ENCODE measurements at places on chromosomes 7 and 10. TPM values are rescaled to one million over a fixed set of nuclear protein-coding genes. Genes with fewer than 3 reads are reported as not detected.

- no peak for DNase-seq
These were observed 32.6 kb downstream of the CDH23 start for GRCh38 chr10:71429304-71429703.

GRCh38 chr7:28942168-28942567 lies 16.0 kb downstream of the TRIL start:
- no peak for DNase-seq

GRCh38 chr7:74439541-74439940 lies 14.2 kb upstream of the GTF2IRD1 start:
- DNase-seq = no peak

GRCh38 chr7:17013204-17013603 lies 131.4 kb upstream of the AGR3 start:
- no peak for DNase-seq

GRCh38 chr7:30844483-30844874 lies 67.2 kb upstream of the AQP1 start:
- DNase-seq = no peak

DNA sequence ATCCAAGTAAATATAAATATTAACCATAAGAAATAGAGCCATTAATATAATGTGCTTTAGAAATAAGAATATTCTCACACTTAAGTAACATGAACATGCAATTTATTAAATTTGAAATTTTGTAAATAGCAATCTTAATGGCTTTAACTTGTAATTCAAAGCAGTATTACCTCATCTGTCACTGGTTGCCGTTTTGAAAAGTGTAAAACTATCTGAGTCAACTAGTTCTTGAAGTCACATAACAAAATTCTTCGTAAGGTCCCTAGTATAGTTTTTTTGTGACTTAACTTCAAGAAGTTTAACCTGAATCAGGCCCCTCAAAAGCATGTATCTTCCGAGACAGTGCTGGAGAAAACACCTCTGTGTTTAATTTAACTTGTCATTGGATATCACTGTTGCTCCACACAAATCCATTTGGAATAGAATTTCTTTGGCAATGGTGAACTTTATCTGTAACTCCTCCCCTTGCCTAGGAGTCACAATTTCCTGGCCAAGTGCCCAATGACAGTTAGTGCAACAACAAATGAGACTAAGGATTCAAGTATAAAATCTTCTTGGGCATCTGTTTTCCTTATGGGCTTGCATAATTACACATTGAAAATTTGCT lies 47.1 kb downstream of the NT5C2 start:
- DNase-seq = no peak

GRCh38 chr7:80622541-80622940 lies 15.9 kb upstream of the CD36 start:
- DNase-seq = no peak

- no peak for DNase-seq
These were observed 37.8 kb downstream of the SRPK2 start for GRCh38 chr7:105350906-105351305.

- DNase-seq = no peak
These were observed 33.3 kb upstream of the FGFR2 start for GRCh38 chr10:121631365-121632029.

DNA sequence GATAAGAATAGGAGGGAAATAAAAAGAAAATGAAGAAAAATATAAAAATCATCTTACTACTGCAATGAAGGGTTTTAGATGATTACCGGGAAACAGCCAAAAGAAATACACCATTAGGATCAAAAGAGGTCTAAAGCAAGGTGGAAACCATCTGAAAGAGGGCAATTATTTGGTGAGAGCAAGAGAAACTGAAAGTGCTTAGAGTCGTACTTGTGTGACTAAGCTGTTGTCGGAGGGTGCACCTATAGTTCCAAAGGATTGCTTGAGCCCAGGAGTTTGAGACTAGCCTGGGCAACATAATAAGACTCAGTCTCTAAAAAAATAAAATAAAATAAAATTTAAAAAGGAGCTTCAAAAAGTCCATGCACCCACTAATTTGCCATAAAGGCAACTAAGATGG lies 169.5 kb downstream of the DKK1 start:
- no peak for DNase-seq

- DNase-seq = no peak
These were observed 13.0 kb downstream of the ANTXRL start for GRCh38 chr10:46299536-46300369.

DNA sequence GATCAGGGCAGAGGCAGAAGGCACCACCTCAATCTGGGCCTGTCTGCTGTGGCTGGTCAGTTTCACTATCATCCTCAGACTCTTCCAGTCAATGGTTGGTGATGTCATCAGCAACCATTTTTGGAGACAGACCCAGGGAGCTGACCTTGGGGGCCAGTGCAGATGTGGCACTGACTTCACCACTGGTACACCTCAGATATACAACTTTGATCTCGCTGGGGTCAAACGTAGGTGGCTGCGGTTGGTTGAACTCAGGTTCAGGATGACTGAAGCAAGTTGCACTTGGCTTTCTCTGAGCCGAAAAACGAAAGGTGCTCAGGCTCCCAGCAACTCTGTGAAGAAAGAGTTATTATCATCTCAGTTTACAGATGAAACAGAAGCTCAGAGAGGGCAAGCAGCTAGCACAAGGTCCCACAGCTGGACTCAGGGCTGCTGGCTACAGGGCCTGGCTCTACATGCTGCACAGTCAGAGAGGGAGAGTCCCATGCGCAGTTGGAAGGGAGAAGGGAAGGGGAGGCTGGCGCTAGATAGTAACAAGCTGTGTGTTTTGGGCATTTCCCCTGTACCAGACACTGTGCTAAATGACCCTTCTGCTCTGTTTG lies 27.2 kb downstream of the ANKRD16 start:
- DNase-seq = no peak

DNA sequence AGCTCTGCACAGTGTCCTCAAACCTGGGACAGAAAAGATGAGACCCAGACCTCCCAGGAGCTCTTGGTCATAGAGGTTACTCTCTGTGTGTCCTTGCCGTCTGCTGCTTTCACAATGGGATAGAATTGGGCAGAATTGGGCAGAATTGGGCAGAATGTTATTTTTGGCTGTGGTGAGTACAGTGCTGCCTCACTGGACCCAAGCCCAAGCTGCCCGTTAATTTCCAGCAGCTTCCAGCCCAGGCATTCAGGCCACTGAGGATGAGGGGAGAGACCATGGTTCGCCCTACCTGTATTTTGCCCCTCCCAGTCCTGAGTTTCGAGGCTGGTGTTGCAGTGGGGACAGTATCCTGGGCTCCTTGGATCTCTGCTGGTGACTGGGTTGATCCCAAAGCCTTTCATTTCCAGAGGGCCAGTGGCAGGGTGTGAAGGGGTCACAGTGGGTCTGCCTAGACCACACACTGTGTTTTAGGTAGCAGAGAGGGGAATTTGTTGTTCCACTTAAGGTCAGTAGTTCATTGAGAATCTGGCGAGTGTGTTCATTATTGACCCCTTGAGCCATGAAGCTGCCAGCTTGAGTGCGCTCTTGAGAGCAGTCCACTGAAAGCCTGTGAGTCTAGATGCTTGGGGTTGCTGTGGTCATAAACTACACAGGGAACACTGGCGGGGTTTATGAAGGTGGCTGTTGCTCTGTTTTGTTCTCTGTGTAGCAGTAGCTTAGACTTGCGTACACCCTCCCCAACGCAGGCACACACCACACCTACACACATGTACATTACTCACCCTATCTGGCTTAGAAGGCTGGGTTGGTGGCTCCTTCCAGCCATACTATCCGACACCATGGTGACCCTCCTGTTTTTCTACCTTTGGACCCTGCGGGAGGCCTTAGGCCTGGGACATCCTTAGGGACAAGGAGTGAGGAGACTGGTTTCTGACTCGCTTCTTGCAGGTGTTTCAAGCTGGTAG lies 23.5 kb downstream of the NACAD start:
- DNase-seq = peak; percentile 47

DNA sequence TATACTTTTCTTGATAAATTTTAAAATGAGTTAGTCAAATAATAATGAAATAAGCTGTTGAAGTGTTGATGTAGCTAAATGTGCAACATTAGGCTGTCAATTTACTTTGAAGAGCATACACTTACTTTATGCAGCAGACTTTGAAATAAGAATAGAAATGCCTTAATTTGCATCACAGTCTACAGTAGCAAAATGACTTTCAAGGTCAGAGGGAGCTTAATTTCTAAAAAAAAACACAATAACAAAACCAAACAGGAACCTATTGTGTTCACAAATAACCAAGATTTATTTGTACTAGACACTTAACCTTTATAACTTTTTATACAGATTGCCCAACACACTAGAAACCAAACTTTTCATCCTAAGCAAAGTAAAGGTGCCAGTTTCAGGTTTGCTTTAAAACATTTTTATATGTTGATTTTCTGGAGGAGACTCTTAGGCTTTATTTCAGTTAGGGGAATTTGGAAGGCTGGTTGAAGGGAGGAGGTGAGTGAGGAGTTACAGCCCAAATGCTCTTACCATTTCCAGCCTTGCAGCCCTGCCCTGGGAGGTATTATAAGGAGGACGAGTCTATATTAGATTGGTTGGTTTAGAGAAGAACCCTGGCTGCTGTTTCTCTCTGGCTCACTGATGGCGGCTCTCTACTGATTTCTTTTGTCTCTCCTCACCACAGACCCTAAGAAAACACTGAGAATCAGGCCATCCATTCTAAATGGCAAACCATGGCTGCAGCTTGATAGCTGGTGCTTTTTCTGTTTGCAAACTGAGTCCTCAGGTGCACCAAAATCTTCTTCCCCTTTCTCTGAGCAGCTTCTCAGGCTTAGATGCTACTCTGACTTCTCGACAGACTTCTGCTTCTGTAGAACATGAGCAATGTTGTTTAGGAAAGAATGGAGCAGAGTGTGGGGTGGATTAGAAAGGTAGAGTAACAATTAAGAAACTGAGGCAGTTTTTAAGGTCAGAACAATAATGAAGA lies 55.2 kb upstream of the RPA3 start:
- no peak for DNase-seq

- no peak for DNase-seq
These were observed 63.8 kb downstream of the ATAD1 start for GRCh38 chr10:87753995-87754866.

GRCh38 chr7:107630342-107630741 lies 30.3 kb upstream of the SLC26A4 start:
- DNase-seq = no peak

- DNase-seq = no peak
These were observed 511 bp upstream of the NRP1 start for GRCh38 chr10:33334805-33335550.

GRCh38 chr10:1540144-1540543 lies 197.2 kb downstream of the ADARB2 start:
- DNase-seq = no peak

DNA sequence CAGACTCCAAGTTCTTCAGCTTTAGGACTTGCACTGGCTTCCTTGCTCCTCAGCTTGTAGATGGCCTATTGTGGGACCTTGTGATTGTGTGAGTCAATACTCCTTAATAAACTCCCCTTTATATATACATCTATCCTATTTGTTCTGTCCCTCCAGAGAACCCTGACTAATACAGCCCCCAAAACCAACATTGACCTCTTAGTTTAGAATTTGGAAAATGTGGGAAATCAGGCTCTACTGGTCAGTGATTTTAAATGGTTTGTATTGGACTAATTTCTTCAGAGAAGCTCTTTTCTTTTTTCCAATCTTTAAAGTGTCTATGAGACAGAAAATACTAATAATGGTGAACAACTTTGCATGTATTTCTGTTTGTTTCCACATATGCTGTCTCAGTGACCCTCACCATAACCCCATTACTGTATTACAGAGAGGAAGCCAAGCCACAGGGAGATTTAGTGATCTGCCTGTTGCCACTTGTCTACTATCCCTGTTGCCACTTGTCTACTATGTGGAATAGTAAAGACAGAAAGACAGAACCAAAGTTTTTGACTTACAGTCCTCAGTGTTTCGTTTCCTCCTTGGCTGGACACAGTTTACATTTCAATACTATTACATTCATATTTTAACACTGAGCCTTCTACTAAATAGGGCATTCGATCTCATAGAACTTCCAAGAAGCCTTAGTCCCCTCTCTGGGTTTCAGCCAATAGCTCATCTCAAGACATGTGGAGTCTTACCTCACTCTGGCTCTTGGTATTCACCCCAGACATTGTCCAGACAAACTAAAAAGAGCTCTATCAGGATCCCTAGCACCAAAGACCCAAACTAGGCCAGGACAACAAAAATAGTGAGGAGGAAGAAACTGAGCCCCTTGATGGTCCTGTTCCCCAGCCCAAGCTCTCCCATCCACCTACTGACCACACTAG lies 121.0 kb downstream of the AKR1D1 start:
- DNase-seq = no peak

DNA sequence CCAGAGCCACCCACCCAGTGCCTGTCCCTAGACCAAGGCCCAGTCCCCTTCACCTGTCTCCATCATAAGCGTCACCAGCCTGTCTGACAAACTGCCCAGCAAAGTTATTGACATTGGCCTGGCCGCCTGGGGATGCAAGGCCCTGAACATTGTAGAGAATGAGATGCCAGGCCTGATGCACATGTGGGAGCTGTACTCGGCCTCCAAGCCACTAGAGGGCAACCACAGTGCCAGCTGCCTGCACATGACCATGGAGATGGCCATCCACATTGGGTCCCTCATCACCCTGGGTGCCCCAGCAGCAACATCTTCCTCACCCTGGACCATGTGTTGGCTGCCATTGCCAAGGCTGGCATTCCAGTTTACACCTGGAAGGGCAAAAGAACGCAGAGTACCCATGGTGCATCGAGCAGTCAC lies 63.7 kb upstream of the ANTXRL start:
- no peak for DNase-seq

GRCh38 chr7:95871075-95871848 lies 98.9 kb downstream of the DYNC1I1 start:
- peak; percentile 65 for DNase-seq

GRCh38 chr10:9681655-9682054 lies 1336.0 kb upstream of the CELF2 start:
- DNase-seq = no peak

DNA sequence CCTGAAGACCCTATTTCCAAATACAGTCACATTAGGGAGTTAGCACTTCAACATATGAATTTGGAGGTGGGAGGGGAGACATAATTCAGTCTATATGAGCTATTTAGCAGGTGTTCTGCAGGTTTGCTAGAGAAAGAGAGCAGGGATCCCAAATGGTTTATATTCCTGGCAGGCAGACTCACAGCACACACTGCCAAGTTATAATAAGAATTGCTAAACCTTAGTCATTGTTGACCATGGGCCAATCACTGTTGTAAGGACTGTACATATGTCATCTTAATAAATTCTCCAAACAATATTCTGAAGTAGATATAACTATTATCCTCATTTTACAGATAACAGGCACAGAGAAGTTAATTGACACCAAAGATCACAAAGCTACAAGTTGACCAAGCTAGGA lies 1.5 kb upstream of the CCDC3 start:
- DNase-seq = no peak

GRCh38 chr10:58436071-58436470 lies 50.9 kb downstream of the TFAM start:
- no peak for DNase-seq

Gene PRLHR
- 0.36 TPM for total RNA-seq

Gene RBM20
- 0.91 TPM for total RNA-seq

Gene NPTX2
- 41.8 TPM for total RNA-seq

Gene MRLN
- 12.2 TPM for total RNA-seq

Gene FGFBP3
- 23.3 TPM for total RNA-seq

Gene NKX6-2
- total RNA-seq = not detected

Gene TSPAN33
- 13.6 TPM for total RNA-seq

Gene GDF10
- total RNA-seq = 13.6 TPM

Gene NACAD
- total RNA-seq = 6.8 TPM
